ENCODE measurements at places on chromosomes 12 and 14.

GRCh38 chr12:14656846-14657245 lies 39.6 kb downstream of the GUCY2C start:
- DNase-seq = no peak

GRCh38 chr12:65892841-65893251 lies 68.6 kb downstream of the HMGA2 start:
- no peak for DNase-seq

GRCh38 chr14:51879170-51879569 lies 18.8 kb downstream of the GNG2 start:
- DNase-seq = no peak

DNA sequence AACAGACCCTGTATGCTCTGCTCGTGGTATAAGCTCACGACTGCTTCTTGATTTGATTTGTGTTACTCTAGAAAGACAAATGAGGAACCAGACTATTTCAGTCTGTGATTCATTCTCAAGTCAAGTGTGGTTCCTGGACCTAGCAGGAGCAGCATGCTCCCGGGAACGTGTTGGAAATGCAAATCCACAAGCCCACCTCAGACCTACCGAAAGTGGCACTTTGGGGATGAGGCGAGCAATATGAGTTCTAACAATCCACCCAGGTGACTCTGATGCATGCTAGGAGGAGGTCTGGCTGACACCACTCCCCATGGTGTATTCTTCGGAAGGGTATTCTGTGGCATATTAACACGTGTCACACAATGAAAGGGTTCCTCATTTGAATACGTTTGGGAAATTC lies 59.5 kb upstream of the TMX1 start:
- DNase-seq = no peak

DNA sequence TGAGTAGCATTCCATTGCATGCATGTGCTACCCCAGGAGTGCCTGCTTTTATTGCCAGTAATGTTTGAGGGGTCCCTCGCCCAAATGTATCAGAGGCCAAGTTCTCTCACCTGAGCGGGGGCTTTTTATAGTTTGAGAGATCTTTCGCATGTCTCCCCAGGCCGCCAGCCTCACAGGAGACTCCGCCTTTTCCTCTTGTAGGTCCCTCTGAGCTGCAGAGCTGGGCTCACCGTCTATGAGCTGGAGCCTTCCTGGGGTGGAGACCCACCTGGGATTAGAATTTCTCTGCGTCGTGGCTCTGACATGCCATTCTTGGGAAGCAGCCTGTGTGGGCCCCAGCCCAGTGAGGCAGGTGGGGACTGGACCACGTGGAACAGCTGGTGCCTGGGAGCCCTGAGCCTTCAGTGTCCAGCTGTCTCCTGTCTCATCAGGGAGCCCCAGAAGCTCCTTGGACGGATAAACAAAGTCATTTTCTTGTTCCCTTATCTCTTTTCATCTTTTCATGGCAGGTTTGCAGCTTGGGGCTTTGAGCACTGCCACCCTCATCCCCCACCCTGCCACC lies 261.7 kb upstream of the CRY1 start:
- no peak for DNase-seq

DNA sequence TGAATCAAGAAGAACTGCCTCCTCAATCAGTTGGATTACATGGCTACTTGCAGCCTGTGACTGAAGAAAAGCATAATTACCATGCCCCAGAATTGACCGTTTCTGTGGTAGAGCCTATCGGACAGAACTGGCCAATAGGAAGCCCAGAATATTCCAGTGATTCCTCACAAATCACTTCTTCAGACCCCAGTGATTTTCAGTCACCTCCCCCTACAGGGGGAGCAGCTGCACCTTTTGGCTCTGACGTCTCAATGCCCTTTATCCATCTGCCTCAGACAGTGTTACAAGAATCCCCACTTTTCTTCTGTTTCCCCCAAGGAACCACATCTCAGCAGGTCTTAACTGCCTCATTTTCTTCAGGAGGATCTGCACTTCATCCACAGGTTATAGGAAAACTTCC lies 80.8 kb downstream of the RAD52 start:
- DNase-seq = peak; percentile 9

DNA sequence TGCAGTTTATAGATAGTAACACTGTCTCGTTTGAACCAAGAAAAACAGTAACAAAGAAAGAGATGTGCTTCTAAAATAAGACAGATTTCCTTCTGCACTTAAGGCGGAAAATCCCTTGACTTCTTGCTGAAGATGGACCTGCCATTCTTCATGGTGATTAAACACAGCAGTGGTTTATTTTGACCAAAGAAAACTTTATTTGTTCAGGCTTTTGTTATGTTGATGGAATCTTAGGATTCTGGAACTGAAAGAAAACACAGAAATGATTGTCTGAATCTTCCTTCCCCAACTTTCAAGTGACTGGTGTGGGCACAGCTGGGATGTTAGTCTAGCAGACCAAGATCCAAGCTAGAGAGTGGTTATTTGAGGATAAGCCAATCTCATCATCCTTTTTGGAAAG lies 72.2 kb downstream of the DACT1 start:
- DNase-seq = no peak

DNA sequence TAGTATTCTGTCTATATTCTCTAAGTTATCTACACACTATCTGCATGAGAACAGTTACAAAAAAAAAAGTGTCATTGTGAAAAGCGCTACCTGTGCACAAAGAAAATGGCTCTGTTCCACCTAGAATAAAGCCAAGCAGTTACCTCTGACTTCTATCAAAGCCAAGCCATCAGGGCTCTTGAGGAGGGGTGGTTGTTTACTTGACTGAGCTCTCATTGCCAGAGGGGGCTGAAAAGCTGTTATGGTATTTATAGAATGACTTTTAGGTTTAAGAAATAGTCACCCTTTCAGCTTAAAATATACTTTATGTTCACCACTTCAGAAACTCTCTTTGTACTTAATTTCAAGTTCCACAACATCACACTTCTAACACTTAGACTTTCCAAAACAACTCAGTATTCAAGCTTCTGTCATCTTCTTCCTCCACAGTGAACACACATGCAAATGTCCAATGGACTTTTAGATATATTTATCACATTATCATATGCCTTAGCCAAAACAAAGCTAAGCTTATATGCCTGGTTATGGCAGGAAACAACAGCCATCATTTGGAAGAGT lies 7.5 kb downstream of the ITPR2 start:
- DNase-seq = no peak

DNA sequence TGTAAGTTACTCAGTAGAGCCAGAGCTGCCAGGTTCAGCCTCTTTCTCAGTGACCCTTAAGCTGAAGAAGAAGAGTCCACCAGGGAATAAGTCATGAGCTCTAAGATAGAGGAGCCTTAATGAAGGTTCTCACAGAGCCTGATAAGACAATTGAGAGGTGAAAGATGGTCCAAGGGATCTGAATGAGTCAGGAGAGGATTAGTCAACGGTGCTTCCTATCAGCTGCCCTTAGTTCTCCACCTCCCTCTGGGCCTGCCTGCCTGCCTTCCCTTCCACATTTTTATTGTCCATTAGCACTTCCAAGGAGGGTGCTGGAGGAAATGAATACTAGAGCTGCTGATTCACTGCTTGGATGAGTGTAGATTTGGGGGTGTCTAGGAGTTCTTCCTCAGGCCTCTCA lies 161.7 kb upstream of the RMST start:
- no peak for DNase-seq

GRCh38 chr14:40417777-40418401 lies 985.7 kb upstream of the FBXO33 start:
- DNase-seq = peak; percentile 13

- DNase-seq = no peak
Measured at GRCh38 chr12:104751120-104751519, 207.0 kb downstream of the SLC41A2 start.

DNA sequence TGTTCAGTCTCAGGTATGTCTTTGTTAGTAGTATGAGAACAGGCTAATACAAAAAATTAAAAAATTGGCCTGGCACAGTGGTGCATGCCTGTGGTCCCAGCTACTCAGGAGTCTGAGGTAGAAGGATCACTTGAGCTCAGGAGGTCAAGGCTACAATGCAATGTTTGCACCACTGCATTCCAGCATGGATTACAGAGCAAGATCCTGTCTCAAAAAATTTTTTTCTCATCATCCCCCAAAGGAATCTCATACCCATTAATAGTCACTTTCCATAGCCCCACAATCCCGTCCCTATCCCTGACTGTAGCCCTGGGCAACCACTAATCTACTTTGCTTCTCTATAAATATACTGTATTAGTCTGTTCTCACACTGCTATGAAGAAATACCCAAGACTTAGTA lies 57.8 kb downstream of the TTC8 start:
- DNase-seq = no peak

- no peak for DNase-seq
Measured at GRCh38 chr12:113818283-113818682, 147.8 kb downstream of the RBM19 start.

- DNase-seq = no peak
Measured at GRCh38 chr12:54708826-54709225, 60.7 kb upstream of the DCD start.

- DNase-seq = no peak
Measured at GRCh38 chr12:111285200-111285599, 83.7 kb downstream of the PHETA1 start.

- DNase-seq = no peak
Measured at GRCh38 chr14:47438650-47439140, 236.7 kb downstream of the MDGA2 start.

DNA sequence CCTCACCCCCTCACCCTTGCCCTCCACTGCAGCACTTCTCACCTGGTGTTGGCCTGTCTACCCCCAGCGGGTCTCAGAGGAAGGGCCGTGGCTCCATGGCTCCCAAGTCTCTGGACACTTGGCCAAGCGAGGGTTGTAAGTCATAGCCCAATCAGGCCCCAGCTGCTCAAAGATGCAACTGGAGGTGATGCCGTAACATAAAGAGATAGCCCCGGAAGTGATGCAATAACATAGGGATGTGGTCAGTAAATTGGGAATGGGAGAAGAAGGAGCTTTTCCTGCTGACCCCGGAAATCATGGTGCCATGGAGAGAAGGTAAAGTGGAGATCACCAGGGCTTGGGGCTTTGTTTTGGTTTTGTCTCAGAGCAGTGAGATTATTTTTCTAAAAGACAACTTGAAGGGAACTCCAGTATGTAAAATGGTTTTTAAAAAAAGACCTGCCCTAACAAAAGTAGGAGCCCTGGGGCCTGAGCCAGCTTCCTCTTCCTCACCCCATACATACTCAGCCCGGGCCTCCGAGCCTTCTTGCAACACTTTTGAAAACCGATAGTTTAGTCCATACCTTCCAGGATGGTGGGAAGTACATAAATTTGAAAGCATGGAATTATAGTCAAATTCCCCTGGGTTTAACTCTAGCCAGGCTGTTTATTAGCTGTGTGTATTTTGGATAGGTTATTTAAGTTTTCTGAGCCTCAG lies 212.5 kb downstream of the CRADD start:
- DNase-seq = no peak

DNA sequence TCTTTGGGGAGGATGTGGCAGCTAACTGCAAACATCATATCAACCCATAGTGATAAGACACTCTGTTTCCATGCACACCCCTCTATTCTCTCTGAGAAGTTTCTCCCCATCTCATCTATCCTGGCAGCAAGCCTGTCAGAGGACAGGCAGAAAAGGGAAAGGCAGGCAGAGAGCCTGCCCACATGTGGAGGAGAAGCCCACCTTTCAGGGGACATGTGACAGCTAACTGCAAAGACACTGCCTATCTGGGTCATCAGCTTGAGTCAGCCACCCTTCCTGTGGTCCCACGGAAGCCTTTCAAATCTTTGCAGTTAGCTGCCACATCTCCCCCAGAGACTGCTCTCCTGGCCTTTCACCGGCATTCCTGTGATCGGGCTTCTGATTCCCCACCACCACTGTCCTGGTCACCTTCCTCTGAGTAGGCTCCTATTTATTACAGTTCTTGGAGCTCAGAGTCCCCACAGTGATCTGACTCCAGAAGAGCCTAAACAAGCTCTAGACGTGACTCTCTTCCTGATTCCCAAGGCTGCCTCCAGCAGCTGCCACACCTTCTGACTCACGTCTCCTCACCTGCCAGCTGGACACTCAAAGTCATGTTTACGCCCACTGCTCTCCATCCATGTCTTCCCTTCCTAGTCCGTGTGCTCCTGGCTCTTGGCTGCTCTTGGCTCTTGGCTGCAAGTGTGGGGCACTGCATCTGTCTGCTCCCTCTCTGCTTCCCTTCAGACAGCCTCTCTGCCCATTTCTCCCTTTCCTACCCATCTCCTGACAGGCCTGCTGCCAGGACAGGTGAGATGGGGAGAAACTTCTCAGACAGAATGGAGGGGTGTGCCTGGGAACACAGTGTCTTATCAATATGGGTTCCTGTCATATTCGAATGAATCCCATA lies 7.5 kb upstream of the KRT1 start:
- DNase-seq = no peak

- no peak for DNase-seq
Measured at GRCh38 chr12:109302358-109302757, 6.7 kb downstream of the FOXN4 start.

GRCh38 chr12:115852054-115852453 lies 425.4 kb downstream of the MED13L start:
- no peak for DNase-seq

- peak; percentile 28 for DNase-seq
Measured at GRCh38 chr14:104602933-104603325, 1.6 kb downstream of the TMEM179 start.

DNA sequence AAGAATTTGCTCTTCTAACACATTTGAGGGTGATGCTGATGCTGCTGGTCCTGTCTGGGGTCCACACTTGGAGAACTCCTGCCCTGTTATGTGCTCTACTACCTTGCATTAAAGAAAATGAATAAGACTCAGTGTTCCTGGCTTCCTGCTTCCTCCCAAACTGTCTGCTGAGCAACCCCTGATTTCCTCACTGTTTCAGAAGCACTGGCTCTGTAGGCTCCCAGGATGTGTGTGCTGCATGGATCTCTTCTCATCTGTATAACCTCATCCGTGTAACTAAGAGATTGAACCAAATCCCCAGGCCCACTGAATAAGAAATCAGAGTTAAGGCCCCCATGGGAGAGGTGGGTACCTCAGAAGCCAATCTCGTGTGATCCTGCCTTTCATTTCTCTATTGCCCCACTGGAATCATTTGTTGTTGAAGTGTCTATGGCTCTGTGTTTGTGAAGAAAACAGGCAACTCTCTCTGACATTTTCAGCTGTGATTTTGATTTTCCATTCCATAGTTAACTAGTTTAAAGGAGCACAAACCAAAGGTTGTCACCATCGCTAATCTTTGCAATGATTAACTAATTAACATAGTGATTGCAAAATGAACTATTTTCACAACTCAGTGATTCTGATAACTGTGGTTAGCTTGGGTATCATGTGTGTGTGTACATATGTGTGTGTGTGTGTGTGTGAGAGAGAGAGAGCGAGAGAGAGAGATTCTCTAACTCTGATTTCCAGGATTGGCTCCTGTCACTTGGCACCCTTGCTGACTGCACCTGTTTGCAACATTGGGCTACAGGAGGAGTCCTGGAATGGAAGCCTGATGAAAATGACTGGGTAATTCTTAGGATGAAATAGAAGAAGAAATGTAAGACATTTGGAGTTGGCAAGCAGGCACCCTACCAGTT lies 196.2 kb downstream of the SLC38A4 start:
- DNase-seq = no peak

GRCh38 chr14:78325911-78326310 lies 155.7 kb downstream of the NRXN3 start:
- no peak for DNase-seq

- peak; percentile 44 for DNase-seq
Measured at GRCh38 chr14:106277503-106277902, 751.1 kb downstream of the TMEM121 start.

- DNase-seq = no peak
Measured at GRCh38 chr12:67222302-67222701, 46.9 kb upstream of the CAND1 start.
